ENCODE measurements at places on chromosomes 2 and 18.

DNA sequence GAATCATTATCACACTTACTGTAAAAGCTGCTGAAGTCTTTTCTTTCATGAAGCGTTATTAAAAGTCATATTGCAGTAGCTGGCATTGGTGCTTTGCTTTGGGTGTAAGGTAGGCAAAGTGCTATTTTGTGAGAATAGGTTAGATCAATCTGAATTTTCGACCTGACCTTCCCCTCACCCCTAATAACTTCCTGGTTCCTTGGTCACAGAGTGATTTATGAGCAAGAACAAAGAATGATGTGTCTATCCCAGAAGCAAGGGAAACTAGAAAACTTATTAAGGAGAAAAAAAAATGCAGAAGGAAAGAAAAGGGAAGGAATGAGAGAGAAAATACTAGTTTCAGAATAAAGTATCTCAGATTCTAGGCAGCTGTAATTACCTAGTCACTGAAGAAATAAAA is 163.1 kb upstream of the MEIS1 start:
- DNase-seq: no peak

DNA sequence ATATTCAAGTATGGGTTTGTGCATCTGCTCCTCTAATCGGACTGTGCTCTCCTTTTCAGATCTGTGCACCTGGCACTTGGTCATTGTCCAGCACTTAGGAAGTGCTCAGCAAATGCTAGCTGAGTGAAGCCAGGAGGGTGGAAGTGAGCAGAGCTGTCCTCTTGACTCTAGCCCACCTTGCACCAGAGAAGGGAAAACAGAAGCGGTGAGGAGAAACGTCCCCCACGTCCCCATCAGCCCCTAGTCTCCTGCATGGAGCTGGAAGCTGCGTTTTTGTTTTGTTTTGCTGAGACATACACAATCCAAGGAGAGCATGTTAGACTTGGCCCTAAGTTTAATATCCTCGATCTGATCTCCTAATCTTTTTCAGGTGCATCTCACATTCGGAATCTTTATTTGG is 73.6 kb downstream of the EN1 start:
- no peak for DNase-seq

DNA sequence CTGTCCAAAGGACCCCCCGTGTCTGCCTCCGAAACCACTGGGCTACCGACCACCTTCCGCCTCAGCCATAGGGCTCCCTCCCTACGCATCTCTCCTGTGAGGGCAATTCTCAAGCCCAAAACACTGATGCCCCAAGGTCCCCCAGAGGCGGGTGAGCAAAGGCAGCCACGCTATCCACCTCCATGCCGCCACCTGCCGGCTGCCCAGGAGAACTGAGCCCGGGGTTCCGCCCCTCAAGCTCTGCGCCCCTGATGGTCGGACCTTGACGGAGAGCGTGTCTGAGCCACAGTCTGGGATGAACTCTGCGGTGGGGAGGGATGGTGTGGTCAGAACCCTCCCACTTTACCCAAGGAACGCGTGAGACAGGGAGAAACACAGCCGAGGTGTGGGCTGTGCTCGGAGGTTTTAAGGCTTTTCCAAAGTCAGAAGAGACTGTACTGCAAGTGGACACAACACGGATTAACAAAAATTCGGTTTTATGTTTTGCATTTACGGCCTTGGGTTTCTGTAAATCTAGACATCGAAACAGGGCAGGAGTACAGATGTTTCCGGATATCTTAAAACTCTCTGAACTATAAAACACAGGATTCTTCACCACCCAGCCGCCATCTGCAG is 114.1 kb downstream of the ZNF516 start:
- no peak for DNase-seq

GRCh38 chr2:144876013-144876412 is 356.1 kb upstream of the ZEB2 start:
- DNase-seq: no peak

- DNase-seq: no peak
These were observed 19.4 kb upstream of the DSC3 start for GRCh38 chr18:31061945-31062344.

DNA sequence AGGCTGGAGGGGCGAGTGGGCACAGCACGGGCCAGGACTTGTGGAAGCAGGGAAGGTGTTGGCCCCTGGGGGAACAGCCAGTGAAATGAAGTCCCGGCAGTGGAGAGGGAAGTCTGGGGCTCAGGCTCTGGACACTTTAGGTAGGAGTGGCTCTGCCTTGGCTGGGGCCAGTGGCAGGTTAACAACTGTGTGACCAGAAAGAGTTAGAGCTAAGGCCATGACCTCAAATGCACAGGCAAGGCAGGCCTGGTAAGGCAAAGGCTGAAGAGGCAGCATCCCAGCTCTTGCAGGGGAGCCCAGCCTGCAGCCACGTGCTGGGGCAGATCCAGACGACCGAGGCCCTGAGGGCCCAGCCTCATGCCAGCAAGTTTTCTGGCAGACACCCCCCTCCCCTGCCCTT is 21.5 kb downstream of the PCARE start:
- no peak for DNase-seq

- DNase-seq: no peak
These were observed 64.4 kb downstream of the IKZF2 start for GRCh38 chr2:213087040-213087439.

GRCh38 chr2:197890168-197890567 is 85.8 kb downstream of the PLCL1 start:
- no peak for DNase-seq

- no peak for DNase-seq
These were observed 40.2 kb upstream of the BMPR2 start for GRCh38 chr2:202335791-202336467.

DNA sequence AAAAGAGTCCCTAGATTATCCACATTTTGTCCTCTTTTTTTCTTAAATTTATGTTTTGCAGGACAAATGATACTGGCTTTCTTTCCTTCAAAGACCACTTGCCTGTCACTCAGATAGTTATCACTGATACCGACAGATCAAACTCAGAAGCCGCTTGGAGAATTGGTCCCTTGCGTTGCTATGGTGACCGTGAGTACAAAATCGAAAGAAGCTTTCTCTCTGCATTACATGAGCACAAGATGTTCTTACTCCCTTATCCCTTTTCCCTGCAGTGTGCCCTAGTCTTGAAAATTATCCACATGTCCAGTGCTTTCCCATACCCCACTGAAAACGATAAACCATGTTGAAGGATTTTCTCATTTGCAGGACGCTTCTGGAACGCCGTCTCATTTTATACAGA is 738.5 kb downstream of the CNTNAP5 start:
- no peak for DNase-seq

DNA sequence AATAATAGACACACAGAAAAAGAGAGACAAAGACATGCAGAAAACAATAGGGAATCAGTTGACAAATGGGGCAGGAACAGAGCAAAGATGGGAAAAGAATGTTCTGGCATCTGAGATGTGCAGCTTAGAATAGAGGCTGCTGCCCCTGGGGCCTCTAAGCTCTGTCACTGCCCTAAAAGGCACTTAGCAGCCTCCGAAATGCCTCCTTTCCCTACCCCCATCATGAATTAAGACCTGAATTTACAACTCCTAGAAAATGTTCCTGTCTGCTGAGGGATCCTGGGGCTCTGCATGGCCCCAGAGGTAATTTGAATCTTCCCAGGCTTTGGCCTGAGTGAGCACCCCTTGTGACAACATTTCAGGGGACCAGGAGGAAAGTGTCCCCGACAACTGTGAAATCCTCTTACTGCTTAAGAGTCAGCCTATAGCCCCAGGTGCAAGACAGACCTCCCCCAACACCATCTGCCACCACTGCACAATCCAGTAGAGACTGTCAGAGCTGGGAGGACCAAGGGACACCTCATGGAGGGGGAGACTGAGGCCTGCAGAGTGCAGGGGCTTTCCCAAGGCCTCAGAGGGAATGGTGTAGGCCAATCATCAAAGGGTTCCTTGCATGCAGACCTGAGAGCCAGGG is 24.8 kb downstream of the MRPL35 start:
- no peak for DNase-seq

DNA sequence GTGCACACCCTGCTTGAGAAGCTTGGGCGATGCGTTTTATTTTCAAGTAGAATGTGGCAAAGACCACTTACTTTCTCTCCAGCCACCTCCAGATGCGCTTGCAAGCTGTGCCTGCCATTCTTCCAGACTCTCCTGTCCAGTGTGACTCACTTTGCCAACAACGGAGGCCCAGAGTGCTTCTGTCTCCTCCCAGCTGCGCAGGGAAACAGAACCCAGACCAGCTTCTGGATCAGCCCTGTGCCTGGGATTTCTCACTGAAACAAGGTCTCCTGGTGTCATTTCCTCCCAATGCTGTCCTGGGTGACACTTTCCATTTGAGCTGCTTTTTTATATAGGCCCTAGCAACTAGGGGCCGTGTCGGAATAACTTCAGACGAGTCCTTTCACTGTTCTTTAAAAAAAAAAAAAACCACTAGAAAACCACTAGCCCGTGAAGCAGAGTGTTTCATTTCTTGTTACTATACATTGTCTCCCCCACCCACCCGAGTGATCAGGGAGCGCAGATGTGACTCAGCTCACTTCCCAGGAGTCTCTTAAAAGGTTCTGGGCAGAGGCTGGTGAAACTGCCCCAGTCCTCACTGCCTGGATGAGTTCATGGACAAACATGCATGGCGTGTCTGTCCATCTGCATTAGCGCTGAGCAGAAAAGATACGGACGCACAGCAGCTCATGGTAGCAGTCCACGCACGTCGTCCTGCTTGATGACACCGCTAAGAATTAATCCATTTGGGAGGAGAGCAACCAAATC is 25.3 kb upstream of the RPL31 start:
- no peak for DNase-seq

GRCh38 chr2:189379287-189379630 is 62.0 kb upstream of the WDR75 start:
- no peak for DNase-seq

DNA sequence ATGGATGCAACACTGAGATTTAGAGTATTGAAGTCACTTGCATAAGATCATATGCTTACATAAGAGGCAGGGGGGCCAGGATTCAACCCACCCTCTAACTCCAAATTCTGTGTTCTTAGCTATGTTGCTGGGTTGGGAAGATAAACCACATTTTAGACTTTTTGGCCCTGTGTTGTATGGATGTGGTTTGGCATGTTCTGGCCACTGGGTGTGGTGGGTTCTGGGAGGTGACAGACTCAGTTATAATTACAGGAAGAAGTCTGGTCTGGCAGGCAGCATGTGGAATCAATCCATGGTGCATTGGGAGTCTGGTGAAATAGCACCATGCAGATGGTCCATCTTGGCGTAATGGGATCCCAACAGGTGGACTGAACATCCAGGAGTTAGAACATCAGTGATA is 138.9 kb downstream of the LTBP1 start:
- DNase-seq: no peak

GRCh38 chr2:222052934-222053367 is 245.8 kb downstream of the PAX3 start:
- no peak for DNase-seq

- DNase-seq: no peak
These were observed 11.6 kb downstream of the PNO1 start for GRCh38 chr2:68169308-68169707.

GRCh38 chr18:51137891-51138290 is 59.6 kb downstream of the MEX3C start:
- no peak for DNase-seq

DNA sequence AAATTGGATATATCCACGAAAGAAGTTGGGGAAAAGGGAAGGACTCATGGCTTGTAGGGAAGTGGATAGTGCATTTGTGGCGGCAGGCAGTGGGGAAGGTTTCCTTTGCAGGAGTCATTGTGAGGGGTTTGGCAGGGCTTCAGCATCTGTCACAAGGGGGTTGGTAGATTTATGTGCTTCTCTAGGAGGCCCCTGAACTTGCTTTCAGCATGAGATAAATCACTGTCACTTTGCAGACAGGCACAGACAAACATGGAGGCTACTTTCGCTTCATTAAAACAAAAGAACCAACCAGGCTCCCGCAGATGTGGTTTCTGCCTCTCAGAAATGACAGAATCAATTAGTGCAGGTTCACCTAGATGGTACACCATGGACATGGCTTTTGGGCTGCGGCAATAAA is 340.7 kb downstream of the TGIF1 start:
- no peak for DNase-seq

GRCh38 chr18:62182220-62182619 is 4.6 kb downstream of the PIGN start:
- no peak for DNase-seq

GRCh38 chr18:57078614-57079013 is 68.3 kb upstream of the BOD1L2 start:
- no peak for DNase-seq

GRCh38 chr2:164824872-164825271 is 16.8 kb downstream of the COBLL1 start:
- DNase-seq: no peak

DNA sequence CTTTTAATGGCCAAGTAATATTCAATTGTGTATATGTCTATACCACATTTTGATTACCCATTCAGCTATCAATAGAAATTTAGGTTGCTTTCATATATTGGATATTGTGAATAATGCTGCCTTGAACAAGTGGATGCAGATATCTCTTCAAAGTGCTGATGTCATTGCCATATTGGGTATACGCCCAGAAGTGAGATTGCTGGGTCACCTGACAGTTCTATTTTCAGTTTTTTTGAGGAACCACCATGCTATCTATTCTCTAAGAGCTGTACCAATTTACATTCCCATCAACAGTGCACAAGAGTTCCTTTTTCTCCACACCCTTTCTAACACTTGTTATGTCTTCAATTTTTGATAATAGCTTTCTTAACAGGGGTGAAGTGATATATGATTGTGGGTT is 306.9 kb downstream of the ZNF516 start:
- no peak for DNase-seq

DNA sequence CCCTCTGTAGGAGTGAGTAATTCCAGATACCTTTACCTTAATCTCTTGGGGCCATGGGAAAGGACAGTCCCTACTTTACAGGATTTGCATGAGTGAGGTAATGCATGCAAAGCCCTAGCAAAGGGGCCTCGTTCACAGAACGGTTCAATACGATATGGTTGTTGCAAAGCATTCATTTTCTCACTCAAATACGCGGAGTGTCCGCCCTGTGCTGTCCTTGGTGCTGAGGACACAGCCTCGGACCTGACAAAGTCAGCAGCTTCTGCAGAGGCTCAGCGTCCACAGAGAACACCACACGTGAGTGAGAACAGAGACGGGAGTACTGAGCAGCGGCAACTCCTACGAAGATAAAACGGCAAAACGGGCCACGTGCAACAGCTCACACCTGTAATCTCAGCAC is 125.7 kb downstream of the EIPR1 start:
- no peak for DNase-seq

- no peak for DNase-seq
These were observed 64.6 kb downstream of the TGIF1 start for GRCh38 chr18:3514312-3515216.

- DNase-seq: no peak
These were observed 1.2 kb downstream of the FN1 start for GRCh38 chr2:215434447-215435279.

DNA sequence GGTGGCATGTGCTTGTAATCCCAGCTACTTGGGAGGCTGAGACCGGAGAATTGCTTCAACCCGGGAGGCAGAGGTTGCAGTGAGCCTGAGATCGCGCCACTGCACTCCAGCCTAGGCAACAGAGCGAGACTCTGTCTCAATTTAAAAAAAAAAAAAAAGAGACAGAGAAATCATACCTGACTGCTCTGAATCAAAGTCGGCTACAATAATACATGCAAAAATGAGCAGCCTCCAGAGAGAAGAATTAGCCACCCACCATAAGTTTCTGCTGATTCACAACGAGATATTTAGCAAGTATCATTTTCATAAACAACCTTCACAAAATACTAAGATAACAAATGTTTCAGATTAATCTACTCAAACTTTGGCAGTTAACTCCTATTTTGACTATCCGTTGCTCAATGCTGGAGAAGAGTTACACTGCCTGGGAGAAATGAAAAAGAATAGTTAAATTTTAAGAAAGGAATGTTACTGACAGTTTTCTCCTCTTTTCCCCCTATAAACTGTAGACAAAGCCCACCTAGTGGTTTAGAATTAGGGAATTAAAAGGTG is 1.5 kb downstream of the OSBPL1A start:
- no peak for DNase-seq

All from stimulated activated CD8-positive, alpha-beta memory T cell treated with anti-CD3 and anti-CD28 coated beads, Interleukin-7, amount 100 ng/mL, for 48 hours (primary cell).